Stimulated activated CD4-positive, alpha-beta T cell treated with anti-CD3 and anti-CD28 coated beads, Interleukin-4, amount 100 ng/mL, for 4 hours (primary cell): ENCODE measurements at places on chromosomes 16 and 17.

DNA sequence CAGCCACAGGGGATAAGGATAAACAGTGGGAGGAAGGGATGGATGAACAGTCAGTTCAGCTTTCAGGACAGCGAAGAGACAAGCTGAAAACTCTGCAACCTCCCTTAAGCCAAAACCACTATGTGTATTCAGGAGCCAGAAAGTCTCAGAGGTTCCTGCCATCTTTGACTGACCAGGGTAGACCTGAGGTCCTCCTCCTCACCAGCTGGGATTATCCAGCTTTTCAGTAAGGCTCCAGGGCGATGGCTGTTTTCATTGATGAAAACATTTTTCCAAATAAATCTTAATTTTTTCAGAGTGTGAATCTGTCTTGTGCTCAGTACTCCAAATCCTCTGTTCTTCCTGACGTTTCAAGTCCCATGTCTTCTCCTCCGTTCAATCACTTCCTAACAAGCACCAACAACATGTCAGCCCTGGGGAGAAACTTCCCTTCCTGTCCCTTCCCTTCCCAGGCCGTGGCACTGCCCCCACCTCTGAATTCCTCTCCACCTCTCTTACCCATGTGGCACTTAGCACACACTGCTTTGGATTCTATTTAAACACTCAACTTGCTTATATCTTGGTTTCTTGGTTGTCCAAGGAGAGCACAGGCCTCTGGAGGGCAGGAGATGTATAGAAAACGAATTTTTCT lies 5.2 kb downstream of the HSDL1 start:
- DNase-seq: no peak

DNA sequence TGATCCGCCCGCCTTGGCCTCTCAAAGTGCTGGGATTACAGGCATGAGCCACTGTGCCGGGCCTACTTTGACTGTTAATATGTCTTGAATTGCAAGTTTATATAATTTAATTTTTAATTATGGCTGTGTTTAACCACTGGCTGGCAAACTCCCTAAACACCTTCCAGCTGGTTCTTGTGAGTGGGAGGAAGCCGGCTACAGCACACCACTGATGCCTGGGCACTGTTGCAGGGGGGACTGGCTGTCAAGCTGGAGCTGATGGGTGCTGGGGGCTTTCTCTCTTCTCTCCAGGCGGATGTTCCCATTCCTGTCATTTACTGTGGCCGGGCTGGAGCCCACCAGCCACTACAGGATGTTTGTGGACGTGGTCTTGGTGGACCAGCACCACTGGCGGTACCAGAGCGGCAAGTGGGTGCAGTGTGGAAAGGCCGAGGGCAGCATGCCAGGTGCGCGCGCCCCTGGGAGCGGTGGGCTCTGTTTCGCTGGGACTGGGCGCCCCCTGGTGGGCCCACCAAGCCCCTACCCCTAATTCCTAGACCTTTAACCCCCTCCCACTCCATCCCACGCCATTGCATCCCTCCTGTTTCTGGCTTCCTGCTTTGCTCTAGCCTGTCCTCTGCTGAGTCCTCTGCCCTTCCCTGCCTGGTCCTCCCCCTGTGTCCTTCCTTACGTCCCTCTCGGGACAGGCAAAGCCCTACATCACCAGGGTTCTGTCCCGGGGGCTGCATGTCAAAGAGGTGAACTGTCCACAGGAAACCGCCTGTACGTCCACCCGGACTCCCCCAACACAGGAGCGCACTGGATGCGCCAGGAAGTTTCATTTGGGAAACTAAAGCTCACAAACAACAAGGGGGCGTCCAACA lies 9.5 kb downstream of the TBX21 start:
- DNase-seq: no peak

DNA sequence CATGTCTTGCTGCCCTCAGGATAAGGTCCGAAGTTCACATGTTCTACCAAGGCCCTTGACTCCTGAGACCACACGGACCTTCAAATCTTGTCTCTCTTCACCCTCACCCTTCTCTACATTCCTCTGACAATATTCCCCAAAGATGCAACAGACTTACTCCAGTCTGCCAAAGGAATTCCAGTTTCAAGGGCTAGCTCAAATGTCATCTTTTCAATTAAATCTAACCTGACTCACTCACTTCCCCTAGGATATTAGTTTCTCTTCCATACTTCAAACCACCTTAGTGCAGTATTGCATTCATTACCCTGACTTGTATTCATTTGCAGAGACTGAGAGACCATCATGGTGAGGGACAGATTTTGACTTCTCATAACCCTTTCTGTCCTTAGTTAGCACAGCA lies 59.6 kb upstream of the ADCY9 start:
- DNase-seq: no peak

GRCh38 chr16:4358831-4359561 lies 7.9 kb upstream of the PAM16 start:
- DNase-seq: peak; percentile 45

GRCh38 chr16:1407753-1408152 lies 6.8 kb downstream of the UNKL start:
- DNase-seq: no peak

GRCh38 chr16:57564571-57565270 lies 22.3 kb downstream of the ADGRG5 start:
- no peak for DNase-seq

- DNase-seq: no peak
Measured at GRCh38 chr16:25575363-25575762, 116.4 kb upstream of the HS3ST4 start.

DNA sequence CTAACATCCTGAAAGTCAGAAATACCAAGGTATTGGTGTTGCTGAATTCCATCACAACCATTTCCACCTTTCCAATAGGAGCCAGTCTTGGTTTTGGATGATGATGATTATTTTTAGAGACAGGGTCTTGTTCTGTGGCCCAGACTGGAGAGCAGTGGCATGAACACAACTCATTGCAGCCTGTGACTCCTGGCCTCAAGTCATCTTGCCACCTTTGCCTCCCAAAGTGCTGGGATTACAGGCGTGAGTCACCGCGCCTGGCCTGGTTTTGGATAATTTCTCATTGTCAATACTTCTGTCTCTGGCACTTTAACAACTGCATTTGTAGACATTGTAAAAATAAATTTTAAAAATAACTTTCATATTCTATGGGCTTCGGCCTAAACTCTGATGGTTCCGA lies 22.6 kb downstream of the STAT5B start:
- no peak for DNase-seq

DNA sequence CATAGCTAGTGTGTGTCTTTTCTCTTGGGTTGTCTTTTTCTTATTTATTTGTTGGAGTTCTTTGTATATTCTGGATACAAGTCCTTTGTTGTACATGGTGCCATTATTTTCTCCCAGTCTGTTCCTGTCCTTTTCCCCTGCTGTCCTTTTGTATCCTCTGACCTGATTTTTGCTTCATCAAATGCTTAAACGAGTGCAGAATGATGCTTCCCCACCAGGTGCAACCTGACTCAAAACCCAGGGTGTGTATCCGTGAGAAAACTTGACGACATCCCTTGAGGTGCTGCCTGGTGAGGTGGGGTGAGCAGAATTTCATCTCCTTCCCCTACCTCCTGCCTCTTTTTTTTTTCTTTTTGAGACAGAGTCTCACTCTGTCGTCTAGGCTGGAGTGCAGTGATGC lies 88.6 kb downstream of the NTN1 start:
- DNase-seq: no peak

GRCh38 chr17:35773679-35774425 lies 13.2 kb downstream of the C17orf50 start:
- DNase-seq: no peak

DNA sequence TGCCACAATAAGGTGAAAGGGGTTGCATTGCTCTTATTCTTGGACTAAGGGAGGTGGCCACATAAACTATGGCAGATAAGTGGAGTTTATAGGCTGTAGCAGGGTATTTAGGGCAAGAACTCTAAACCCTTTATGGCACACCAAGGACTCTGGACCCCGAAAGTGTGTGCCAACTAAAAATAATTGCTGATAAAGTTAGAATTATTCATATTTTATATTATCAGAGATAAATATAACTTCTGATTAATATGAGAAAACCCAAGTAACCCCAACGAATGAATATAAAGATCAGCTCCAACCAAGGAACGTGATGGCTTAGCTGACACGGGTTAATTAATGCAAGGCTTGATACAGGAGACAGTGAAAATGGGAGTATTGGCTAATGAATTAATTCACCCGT lies 8.8 kb upstream of the SDR42E1 start:
- DNase-seq: no peak

- DNase-seq: peak; percentile 78
Measured at GRCh38 chr16:85420501-85421337, 192.4 kb upstream of the GSE1 start.

DNA sequence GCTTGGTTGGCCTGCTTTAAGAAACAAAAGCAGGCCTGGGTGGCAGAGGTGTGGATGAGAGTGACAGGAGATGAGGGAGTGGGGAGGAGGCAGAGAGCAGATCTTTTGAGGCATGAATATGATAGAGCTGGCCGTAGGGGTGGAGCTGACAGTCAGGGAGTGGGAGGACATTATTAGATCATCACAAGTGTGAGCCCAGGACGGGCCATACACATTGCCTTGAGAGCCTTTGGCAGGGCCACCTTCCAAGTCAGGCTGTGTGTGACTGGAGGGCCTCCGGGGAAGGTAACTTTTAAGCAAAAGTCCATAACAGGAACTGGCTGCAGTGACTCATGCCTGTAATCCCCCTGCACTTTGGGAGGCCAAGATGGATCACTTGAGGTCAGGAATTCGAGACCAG lies 26.3 kb downstream of the GINS3 start:
- DNase-seq: no peak
